Renal pelvis (tissue), 12 donors: ENCODE measurements at places on chromosomes 12 and 14. TPM values are rescaled to one million over a fixed set of nuclear protein-coding genes. Genes with fewer than 3 reads are reported as not detected.

The IKZF4 gene
- 15.8 TPM for polyA plus RNA-seq

The C12orf54 gene
- polyA plus RNA-seq, result 0.56 TPM

The CLEC4D gene
- polyA plus RNA-seq, result 0.49 TPM

DNA sequence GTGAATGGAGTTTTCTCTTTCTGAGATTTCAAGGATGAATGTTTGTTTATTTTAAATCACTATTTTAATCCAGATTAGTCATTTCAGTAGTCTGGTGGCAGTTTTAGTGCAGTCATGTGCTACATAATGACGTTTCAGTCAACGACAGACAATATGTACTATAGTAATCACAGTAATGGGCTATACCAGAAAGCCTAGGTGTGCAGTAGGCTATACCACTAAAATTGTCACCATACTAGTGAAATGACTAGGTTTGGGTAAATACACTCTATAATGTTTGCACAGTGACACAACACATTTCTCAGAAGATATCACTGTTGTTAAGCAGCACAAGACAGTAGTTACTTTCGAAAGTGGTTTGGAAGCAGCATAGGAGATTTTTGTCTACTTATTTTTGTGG lies 203.1 kb downstream of the ETNK1 start:
- no peak for DNase-seq

- no peak for DNase-seq
Measured at GRCh38 chr14:46818147-46818546, 166.6 kb upstream of the RPL10L start.

- no peak for DNase-seq
Measured at GRCh38 chr12:109770861-109771670, 57.4 kb downstream of the FAM222A start.

GRCh38 chr12:126719912-126720705 lies 1546.9 kb upstream of the TMEM132C start:
- no peak for DNase-seq

- no peak for DNase-seq
Measured at GRCh38 chr14:95340201-95340697, 20.5 kb upstream of the CLMN start.
